ENCODE measurements at places on chromosomes 4 and X.

GRCh38 chrX:16992445-16992844 is 46.0 kb downstream of the REPS2 start:
- no peak for DNase-seq

DNA sequence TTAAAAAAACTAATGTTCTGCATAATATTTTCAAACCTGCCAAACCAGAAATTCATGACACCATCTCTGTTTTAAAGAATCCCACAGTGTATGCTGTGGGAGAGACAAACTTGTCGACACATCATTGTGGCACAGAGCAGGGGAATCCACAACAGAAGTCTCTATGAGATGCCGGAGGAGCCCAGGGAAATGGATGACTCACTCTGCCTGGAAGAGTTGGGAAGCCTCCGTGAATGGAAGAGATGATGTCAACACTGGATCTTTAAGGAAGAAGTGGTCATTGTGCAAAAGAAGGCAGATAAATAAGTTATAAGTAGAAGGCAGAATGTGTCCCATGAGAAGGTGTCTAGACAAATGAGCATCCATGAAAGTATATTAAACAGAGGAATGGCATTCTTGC is 595.1 kb downstream of the RAB28 start:
- no peak for DNase-seq

GRCh38 chrX:48631376-48632090 is 34.2 kb downstream of the WDR13 start:
- DNase-seq = peak; percentile 49

- no peak for DNase-seq
Observed at GRCh38 chrX:134718105-134718965, 60.1 kb upstream of the PLAC1 start.

- DNase-seq = no peak
Observed at GRCh38 chr4:152431291-152431690, 104.6 kb downstream of the FBXW7 start.

Data from left ventricle myocardium superior (tissue), 1 donor.